ENCODE measurements at places on chromosomes 6 and 20. TPM values are rescaled to one million over a fixed set of nuclear protein-coding genes. Genes with fewer than 3 reads are reported as not detected.

GRCh38 chr6:136749359-136749997 lies 42.8 kb downstream of the MAP3K5 start:
- no peak for ATAC-seq

INSM1 gene
- not detected for total RNA-seq

RAET1E gene
- total RNA-seq: 4.9 TPM

DNA sequence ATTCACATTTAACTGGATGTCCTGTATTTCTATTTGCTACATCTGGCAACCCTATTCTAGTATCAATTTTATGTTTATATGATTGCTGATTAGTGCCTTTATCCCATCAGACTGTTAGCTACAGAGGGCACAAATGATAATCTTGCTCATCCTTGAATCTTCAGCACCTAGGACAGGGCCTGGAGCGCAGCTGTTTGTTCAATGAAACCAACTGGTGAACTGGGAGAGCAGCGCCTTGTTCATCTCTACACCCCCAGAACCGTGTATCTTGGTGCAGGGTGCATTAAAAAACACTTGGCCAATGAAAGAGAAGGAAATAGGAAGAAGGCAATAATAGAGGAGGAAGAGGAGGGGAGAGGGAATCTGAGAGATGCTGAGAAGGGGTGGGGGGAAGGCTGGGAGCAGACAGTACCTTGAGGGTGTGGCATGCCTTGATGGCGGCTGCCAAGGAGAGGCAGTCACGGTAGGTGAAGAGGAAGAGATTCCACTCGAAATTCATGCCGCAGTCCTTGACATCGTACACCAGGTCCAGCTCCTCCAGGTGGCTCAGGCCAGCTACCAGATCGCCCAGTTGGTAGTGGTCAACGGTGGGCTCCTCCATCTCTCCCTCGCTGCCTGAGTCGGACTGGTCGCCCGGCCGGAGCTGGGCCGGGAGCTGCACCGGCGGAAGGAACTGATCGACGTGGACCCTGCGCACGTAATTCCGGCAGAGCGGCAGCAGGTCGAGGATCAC lies 15.5 kb downstream of the TMEM151B start:
- ATAC-seq: no peak

GCNT2 gene
- total RNA-seq: 0.73 TPM

DNA sequence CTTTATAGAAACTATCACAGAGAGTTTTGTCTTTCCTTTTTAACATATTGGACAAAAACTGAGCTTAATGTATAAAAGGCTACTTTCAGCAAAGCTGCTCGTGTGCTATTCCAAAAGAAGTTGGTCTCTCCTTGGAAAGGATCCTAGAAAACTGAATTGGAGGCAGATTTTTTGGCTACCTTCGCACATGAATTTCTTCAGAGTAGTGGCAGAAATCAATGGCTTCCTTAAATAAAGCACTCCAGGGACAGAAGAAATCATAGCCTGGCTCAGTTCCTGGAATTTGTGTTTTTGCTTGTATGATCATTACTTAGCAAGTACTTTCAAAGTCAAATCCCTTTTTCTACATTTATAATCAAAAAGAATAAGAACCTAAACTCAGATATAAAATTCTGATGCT lies 780.3 kb downstream of the PHF3 start:
- ATAC-seq: no peak

GRCh38 chr6:113591896-113592827 lies 265.0 kb upstream of the MARCKS start:
- no peak for ATAC-seq

DNA sequence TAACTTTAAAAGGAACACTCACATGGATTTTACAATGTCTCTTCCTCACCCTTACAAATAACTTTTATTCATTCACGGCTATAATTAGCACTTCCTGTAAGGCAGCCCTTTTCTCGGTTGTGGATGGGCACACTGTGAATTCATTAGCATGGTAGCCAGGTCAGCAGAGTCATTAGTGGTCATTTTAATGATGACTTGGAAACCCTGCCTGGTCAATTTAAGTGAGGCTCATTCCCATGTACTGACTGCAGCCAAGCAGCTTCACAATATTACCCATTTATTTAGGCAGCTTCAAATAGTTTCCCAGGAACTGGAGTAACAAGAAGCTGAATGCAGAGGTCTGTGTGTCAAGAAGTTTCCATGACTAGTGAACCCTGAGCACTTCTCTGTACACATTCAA lies 248.8 kb downstream of the KHDC1L start:
- ATAC-seq: no peak

DNA sequence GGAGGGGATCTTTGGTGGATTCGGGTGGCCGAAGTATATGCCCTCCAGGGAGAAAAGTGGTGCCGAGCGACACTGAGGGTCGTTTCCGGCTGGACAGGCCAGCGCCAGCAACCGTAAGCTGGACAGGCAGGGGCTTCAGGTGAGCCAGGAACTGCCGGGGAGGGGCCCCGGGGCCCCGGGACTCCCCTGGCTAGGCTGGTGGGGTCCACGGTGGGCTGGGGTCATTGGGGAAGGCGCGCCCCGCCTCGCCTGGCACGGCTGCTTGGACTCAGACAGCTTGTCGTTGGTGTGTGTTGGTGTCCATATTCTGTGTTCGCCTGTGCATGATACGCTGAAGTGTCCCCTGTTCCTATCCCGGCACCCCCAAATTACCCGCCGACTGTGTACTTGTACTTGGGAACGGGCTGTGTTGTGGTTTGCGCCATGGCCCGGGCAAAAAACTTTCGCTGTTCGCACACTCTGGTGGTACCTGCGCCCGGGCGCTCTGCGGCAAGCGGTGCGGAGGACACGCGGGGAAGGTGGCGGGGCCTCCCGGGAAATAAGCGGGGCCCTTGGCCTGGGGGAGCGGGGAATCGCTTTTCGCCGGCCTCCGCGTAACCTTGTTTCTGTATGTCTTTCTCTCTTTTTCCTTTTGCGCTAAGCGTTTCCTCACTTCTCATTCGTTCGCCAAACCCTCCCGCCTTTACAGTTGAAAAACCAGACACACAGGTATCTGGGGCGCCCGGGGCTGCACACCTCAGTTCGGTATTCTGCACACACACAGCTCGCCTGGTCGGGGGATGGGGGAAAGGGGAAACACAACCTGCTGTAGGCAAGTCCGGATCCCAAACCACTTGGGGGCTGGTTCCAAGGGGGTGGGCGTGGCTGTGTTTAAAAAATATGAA lies 3.2 kb downstream of the GNAS start:
- ATAC-seq: no peak

- no peak for ATAC-seq
Measured at GRCh38 chr6:9095729-9096128, 660.4 kb upstream of the SLC35B3 start.

DNA sequence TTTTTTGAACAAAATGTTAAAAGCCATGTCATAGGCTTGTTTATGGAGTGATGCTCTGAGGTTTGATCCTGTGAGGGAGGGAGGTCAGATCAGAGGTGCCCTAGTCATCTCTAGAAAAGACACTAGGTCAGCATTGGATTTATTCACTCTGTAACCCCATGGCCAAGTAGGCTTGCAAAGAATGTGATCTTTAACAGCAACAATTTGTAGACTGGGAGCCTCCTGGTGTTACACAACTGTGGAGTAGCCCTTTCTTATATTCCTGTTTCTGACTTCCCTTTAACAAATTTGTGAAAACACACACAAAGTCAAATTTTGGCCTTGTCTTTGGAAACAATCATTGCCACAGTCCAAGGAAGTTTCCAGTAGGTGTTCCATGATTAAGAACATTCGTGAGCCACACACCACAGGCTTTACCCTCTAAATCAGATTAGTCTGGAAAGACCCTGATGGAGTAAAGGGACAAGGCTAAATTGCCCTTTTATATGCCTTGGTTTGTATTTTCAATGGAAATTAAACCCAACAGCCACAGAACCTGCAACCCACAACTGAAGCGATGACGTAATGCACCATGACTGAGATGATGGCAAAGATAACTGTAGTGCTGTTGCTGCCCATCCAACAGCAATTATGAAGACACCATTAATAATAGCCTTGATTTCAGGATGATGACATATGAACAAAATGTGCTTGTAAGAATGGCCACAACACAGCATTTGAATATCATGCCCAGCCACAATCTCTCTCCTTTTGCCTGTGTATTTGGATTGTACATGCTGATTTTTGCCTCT lies 22.1 kb downstream of the SCP2D1 start:
- no peak for ATAC-seq

DNA sequence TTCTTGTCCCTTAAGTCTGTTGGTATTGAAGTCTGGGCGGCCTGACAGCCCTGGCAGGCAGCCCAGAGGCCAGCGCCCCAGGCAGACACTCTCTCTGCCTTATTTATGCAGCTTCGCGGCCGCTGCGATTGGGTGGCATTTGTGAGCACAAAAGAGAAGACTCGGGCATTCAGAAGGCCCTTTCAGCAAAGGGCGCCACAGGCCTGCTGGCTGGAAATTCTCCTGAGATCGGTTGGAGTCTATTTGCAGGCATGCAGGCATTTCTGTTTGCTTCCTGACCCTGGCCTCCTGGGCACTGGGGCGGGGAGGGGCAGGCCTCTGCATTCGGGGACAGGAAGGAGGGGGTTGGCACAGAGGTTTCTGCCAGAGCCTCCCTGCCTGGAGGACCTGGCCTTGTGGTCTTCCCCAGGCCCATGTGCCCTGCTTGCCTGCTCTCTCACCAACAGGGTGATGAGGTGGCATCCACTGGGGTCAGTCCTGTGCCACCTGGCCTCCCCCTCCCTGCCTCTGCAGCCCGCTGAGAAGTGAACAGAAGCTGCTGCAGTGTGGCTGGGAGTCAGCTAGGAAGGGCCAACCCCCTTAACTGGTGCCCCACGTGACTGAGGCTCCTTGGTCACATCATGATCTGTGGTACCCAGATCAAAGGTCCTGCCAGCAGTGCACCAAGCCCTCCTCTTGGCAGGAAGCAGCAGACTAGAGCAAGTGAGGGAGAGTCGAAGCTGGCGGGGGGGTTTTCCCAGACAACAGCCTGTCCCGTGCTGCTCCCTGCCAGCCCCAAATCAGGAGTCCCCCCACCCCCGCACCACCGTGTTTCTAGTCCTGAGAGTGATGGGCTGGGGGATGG lies 16.6 kb upstream of the CCDC167 start:
- ATAC-seq: peak; percentile 75

GRCh38 chr6:144481527-144481926 lies 196.4 kb downstream of the UTRN start:
- ATAC-seq: no peak

DNA sequence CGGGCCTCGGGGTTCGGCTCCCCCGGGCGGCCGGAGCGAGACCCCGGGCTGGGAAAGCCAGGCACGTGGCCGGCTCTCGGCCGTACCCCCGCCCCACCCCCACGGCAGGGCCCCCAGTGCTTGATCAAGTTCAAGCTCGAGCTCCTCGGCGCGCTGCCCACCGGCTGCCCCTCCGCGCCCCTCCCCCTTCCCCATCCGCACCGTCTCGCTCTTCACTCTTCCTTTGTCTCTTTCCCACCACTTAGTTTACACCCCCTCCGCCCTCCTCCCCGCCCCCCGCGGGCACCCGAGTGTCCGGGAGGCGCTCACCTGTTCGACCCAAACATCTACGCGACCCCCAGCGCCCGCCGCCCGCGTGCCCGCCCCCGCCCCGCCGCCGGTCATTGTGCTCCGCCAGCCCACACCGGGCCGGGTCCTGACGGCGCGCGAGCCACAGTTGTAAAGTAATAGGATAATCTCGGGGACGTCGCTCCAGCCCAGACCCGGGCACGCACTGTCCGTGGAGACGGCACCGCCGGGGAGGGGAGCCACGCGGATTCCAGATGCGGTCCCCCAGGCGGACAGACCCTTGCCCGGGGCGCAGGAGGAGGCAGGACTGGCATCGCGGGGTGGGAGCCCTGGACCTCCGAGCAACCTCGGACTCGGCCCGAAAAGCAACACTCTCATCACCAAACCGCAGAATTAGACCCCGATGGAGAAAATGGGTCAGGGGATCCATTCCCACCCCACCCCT lies 100.7 kb downstream of the NOL4L start:
- ATAC-seq: peak; percentile 20

DNA sequence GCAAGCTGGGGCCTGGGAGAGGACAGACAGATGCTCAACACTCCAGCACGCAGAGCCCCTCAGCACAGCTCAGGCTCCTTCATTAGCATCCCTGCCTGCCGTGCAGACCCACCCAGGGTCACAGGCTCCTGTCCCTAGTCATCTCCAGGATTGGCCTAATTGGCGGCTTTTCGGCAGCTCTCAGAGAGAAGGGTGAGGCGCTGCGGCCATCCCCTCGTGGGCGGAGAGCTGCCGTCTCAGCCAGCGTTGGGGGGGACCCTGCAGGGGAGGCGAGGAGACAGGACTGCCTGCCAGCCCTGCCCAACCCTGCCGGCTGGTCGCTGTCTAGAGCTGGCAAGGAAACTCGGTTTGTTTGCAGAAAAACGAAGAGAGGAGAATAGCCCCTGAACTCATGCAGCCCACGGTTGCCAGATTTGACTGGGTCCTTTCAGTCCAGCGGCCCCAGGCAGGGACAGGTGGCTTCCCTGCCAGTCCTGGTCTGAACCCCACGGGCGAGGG lies 26.8 kb downstream of the BHLHE23 start:
- ATAC-seq: no peak

GRCh38 chr6:30152016-30152673 lies 8.9 kb downstream of the TRIM10 start:
- ATAC-seq: no peak

DNA sequence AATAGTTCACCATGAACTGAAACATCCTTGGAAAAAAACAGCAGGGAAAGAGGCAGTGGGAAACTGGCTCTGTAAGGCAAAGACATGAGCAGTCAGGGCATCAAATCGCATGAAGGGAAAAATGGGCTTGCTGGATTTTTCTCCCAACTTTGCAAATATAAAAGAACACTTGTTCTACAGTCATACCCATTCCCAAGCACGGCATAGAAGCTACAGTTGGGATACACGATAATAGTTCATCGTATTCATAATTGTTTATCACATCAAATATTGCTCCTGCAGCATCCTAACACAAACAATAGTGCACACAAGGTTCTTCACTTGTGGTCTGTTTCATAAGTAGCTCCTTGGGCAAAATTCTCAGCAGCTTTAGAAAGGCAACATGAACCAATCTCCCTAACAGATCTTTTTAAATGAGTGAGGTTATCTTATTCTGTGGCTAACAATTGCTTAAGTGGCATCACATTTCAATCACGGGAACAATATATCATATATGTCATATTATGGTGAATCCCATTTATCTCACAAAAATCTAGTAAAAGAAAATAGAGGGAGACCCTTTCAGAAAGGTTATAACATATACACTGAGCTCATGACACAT lies 243.9 kb downstream of the PKHD1 start:
- no peak for ATAC-seq

DNA sequence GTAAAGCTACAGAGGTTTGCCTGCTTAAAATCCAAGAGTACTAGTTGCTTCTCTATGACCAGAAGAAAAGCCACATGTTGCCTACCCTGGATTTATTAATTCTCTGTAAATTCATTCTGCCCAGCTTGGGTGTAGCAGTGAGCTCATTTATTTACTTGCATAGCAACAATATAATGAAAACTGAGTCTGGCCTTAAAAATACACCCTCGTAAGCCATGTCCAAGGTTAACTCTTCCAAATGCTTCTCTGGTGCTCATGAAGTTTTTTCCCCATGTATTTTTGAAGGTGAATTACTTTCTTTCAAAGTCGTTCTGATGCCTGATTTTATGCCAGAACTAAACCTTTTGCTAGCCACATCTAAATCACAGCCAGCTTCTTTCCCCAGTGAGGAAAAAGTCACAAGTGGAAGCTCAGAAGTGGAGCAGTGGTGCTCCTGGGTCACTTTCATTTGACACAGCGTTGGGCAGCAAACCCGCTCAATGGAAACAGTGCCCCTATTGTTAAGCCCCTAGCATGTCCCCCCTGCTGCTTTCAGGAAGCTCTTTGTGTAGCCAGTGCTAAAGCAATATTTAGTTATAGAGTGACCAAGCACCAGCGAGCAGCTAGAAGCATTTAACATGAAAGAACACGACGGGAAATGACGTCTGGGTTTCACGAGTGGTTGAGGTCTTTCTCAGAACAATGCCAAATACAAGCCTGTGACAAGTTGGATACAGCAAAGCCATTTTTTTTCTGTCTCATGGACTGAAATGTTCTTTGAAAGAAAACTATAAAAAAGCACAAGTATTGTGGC lies 29.8 kb downstream of the NEDD9 start:
- no peak for ATAC-seq
